ENCODE measurements at places on chromosomes 16 and 17. TPM values are rescaled to one million over a fixed set of nuclear protein-coding genes. Genes with fewer than 3 reads are reported as not detected.

FADS6 gene
- 0.12 TPM for polyA plus RNA-seq

- DNase-seq, result no peak
- no peak overlapping the region for H3K4me3 ChIP-seq
- H3K27ac ChIP-seq, result no peak overlapping the region
- no peaks in the 10 kb centered on the region for H3K4me1 ChIP-seq
- no peaks in the 10 kb centered on the region for H3K27me3 ChIP-seq
- H3K36me3 ChIP-seq, result no peaks in the 10 kb centered on the region
Measured at GRCh38 chr16:495127-495748, 32.3 kb upstream of the CAPN15 start.

DNA sequence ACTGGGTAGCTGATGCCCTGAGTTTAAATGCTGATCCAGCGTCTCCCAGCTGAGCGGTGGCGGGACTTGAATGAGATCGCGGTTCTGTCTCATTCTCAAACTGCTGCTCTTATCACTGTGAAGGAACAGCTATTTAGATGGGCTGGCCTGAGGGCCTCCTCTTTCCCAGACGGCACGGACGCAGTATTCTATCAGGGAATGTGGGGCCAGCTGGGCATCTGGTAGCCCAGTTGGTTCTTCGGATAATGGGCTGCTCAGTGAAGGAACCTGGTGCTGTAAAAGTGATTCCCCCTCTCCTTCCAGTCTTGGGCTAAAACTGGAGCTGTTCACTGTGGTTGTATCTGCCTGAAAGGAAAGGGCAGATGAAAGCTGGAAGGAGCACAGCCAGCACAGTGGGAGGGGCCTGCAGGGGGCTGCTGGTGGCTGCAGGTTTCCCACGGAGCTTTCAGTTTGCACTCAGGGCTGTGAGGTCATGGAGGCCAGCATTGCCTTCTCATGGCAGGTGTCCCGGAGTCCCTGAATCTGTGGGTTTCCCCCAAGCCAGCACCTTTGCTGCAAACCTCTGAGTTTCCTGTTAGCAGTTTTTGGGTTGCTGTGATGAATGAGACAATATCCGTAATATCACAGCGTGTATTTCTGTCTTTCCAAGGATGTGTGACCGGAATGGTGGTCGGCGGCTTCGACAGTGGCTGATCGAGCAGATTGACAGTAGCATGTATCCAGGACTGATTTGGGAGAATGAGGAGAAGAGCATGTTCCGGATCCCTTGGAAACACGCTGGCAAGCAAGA, 3.6 kb downstream of the IRF8 start:
- no peak overlapping the region for H3K4me3 ChIP-seq
- no peak for DNase-seq
- peaks cover 5% of the 10 kb centered on the region for H3K4me1 ChIP-seq
- no peaks in the 10 kb centered on the region for H3K36me3 ChIP-seq
- no peak overlapping the region for H3K27ac ChIP-seq

GRCh38 chr16:66337463-66338188, 28.9 kb upstream of the CDH5 start:
- no peak for DNase-seq
- H3K27me3 ChIP-seq, result no peaks in the 10 kb centered on the region
- H3K4me3 ChIP-seq, result no peak overlapping the region

All from ovary (tissue), 10 donors.